ENCODE measurements at places on chromosomes 11 and 22.

- no peak for DNase-seq
These were observed 50.0 kb upstream of the CCDC89 start for GRCh38 chr11:85735876-85736460.

DNA sequence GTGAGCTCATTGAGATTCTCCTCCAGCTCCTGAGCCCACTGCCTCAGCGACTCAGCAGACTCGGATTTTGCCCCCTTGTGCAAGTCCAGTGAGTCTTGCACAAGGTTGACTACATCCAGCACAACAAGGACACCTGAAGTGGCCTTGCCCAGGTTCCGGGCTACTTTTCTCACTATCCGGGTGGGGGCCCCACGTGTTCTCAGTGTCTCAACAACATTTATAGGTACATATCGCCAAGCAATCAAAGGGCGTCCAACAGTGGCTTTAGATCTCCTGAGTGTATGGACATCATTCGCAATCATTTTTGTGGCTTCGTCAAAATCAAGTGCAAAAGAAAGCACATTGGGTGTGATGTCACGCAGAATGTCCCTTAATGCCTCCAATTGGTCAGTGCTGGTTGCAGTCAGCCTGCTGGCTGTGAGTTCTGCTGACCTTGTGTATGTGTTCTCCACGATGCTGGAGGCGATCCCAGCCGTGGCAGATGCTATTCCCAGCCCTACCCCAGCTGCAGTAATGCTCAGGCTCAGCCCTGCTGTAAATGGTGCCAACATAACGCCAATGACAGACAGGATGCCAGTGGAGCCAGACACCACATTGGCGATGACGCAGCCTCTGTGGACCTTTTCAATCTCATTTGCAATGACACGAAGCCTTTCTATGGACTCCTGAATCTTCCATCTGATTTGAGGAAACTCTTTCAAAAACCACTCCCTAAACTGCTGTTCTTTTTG, 10.3 kb downstream of the APOL4 start:
- DNase-seq, result no peak

- DNase-seq, result no peak
These were observed 218.0 kb upstream of the E2F8 start for GRCh38 chr11:19458721-19459120.

- no peak for DNase-seq
These were observed 119.1 kb upstream of the LRRC4C start for GRCh38 chr11:41578421-41579051.

- peak; percentile 21 for DNase-seq
These were observed 25.1 kb upstream of the PLAAT3 start for GRCh38 chr11:63639199-63639832.

DNA sequence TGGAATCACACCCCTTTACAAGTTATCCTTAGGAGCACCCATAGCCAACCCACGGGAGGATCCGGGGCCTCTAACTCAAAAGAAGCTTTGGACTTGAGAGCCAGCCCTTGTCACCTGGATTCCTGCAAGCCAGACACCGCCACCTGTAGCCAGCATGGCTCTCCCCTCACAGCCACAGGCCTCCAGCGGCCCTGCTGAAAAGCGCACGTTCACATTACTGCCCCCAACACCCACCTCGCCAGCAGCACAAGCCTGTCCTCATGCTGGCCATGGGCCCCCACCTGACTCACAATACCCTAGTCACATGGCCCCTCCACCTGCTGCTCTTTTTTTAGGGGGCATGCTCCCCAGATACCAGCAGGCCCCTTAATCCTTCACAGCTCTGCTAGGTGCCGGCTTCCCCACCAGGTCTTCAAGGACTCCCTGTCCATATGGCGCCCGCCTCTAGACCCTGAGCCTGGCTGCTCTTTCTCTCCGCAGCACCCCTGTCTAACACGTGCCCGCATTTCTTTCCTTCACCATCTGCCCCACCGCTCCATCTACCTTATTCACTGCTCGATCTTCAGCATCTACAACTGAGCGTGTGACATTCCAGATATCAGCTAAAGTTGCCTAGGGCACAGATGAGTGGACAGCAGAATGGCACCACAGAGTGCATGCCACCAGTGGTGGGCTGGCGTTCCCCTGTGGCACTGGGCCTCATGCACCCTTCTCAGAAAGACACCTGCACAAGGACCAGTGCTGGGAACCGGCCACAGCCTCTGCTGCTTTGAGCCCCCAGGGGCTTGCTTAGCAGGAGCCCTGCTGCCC, 6.6 kb downstream of the CARS1 start:
- no peak for DNase-seq

DNA sequence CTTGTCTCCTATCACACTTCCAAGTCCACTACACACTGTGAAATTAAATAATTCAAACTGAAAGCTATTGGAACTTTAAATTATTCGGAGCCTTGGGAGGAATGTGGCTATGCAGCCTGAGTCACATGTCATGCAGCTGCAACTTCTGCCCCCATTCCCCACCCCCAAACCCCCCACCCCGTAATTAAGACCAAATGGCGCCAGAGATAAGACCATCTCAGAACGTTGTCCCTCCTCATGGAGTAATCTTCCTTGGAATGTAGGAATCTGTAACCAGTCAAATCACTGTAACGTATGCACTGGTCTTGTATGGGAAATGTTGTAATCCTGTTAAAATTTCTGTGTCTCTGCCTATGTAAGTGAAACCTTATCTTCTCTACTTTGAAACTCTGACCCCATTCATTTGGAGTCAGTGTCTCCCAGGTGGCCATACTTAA, 37.0 kb downstream of the GAB2 start:
- peak; percentile 13 for DNase-seq

DNA sequence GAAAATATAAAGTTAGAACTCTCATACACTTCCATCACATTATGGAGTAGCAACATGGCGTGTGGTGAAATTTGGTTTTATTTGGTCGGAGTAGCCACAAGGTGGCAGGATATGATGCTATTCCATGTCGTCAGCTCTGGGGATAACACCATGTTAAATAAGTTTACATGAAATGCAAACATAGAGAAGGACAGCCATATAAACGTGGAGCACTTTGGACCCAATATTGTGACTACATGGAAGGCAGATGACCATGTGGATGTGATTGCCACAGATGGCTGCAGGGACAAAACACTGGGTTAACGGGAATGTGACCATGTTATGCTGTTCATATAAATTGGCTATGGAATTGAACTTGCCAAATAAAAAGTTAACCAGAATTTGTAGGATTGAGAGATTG, 21.0 kb downstream of the OR5M11 start:
- no peak for DNase-seq
